ENCODE measurements at places on chromosomes 5 and 9. TPM values are rescaled to one million over a fixed set of nuclear protein-coding genes. Genes with fewer than 3 reads are reported as not detected.

- peaks cover 16% of the 10 kb centered on the region for H3K4me1 ChIP-seq
- no peak for DNase-seq
- peaks cover 12% of the 10 kb centered on the region for H3K27me3 ChIP-seq
- H3K4me3 ChIP-seq = no peak overlapping the region
- no peaks in the 10 kb centered on the region for H3K36me3 ChIP-seq
These were observed 83.0 kb upstream of the TNC start for GRCh38 chr9:115200711-115201505.

FAM151B gene
- 1.2 TPM for total RNA-seq

DNA sequence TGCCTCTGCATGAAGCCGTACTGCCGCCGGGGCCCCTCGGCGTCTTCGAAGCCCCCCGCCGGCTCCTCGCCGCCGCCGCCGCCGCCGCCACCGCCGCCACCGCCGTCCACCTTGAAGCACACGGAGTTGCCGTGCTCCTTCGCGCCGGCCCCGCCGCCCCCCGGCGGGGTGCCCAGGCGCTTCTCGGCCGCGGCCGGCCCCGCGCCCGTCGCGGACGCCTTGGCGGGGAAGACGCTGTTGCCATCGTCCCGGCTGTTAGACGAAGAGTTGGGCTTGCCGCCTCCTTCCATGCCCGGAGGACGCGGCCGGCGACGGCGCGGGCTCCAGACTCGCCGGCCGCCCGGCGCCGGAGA is 400 bp downstream of the HCN1 start:
- H3K4me1 ChIP-seq = no peaks in the 10 kb centered on the region
- H3K27me3 ChIP-seq = no peaks in the 10 kb centered on the region
- H3K36me3 ChIP-seq = no peaks in the 10 kb centered on the region
- no peak overlapping the region for H3K27ac ChIP-seq

DNA sequence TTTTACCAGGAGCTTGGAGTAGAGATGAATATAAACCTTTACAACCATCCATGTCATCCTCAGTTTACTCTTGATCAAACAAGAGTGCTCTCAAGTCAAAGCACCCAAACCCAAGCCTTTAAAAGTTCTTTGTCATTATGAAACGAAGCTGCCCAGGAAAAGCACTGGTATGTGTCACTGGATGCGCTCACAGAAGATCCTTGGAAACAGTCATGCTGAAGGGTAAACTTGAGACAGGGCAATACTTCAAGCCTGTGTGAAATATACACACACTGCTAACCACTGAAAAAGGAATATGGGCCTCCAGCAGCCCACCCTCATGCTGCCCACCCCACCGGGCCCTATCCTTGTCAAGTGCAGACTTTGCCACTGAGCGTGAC is 84.5 kb downstream of the PRRT1B start:
- H3K27me3 ChIP-seq = no peaks in the 10 kb centered on the region
- H3K4me3 ChIP-seq = no peak overlapping the region
- peaks cover 2% of the 10 kb centered on the region for H3K4me1 ChIP-seq
- no peaks in the 10 kb centered on the region for H3K36me3 ChIP-seq
- no peak for DNase-seq
- no peak overlapping the region for H3K27ac ChIP-seq

GFI1B gene
- 0.20 TPM for total RNA-seq

DNA sequence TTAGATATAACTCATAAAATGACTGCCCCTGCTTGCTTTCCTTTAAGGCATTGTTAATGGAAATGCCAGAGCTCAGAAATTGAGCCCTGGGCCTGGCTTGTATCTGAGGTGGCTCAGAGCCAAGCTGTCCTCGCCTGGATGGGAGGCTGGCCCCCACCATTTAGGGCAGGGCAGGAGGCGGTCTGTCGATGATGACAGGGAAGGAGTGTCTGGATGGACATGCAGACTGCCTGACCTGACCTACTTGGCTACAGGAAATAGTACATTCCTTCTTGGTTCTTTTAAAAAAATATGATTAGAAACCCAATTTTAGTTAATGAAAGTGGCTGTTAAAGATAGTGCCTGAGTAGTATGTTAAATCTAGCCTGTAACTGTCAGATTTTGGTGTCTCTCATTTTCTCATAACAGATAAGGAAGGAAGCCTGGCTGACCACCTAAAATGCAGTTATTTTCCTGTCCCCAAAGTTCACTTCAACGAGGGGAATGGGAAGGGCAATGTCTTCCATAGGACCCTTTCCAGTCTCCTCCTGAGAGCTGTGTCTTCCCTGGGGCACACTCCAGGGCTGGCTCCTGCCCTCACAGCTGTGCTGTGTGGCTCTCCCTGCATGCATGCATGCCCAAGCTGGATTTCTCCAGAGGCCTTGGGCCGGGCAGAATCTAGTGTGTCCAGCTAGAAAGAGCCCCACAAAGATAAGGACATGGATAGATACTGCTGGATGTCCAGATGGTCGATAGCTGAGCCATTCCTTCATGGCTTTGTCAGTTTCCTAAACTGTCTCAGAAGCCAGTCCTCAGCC is 42.3 kb downstream of the MACROH2A1 start:
- no peak for DNase-seq
- no peaks in the 10 kb centered on the region for H3K4me1 ChIP-seq
- no peak overlapping the region for H3K4me3 ChIP-seq
- H3K27ac ChIP-seq = no peak overlapping the region
- no peaks in the 10 kb centered on the region for H3K27me3 ChIP-seq

CDH9 gene
- not detected for total RNA-seq

- H3K27ac ChIP-seq = no peak overlapping the region
- no peak for DNase-seq
- H3K36me3 ChIP-seq = no peaks in the 10 kb centered on the region
- H3K4me3 ChIP-seq = no peak overlapping the region
These were observed 28.6 kb upstream of the NSMF start for GRCh38 chr9:137487454-137488326.

ZNF484 gene
- total RNA-seq = 7.2 TPM

DNA sequence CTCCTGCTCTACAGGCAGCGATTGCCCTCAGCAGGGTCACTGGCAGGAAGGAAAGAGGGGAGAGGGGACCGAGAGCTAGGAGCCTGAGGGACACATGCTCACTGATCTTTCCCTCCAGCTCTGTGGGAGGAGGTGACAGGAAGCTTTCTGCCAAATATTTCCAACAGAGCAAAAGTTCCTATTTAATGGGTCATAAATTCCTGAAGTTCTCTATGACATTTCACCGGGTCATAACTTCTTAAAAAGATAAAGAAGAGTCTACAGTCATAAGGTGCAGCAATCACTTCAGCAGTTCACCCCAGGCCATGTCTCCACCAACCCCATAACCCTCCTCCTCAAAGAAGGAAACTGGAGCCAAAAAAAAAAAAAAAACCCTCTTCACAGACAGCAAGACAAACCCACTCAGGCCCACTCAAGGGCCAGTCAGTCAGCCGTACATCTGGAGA is 481.1 kb downstream of the NR2F1-AS1 start:
- H3K36me3 ChIP-seq = no peaks in the 10 kb centered on the region
- H3K4me3 ChIP-seq = no peak overlapping the region
- no peaks in the 10 kb centered on the region for H3K27me3 ChIP-seq
- peak overlapping the region; percentile 85 for H3K27ac ChIP-seq
- DNase-seq = no peak

NR5A1 gene
- total RNA-seq = 0.64 TPM

GRCh38 chr5:132260714-132261551 is 3.4 kb downstream of the PDLIM4 start:
- peaks cover 27% of the 10 kb centered on the region for H3K4me1 ChIP-seq
- no peaks in the 10 kb centered on the region for H3K27me3 ChIP-seq
- peak; percentile 72 for DNase-seq
- peak overlapping the region; percentile 36 for H3K27ac ChIP-seq

HSPB3 gene
- total RNA-seq = not detected

- no peaks in the 10 kb centered on the region for H3K27me3 ChIP-seq
- H3K4me1 ChIP-seq = peaks cover 11% of the 10 kb centered on the region
- no peak overlapping the region for H3K4me3 ChIP-seq
These were observed 48.4 kb downstream of the ANKRD33B start for GRCh38 chr5:10612251-10612650.

- H3K4me1 ChIP-seq = no peaks in the 10 kb centered on the region
- peaks cover 6% of the 10 kb centered on the region for H3K27me3 ChIP-seq
- H3K4me3 ChIP-seq = no peak overlapping the region
- no peaks in the 10 kb centered on the region for H3K36me3 ChIP-seq
These were observed 90.8 kb downstream of the PLPPR1 start for GRCh38 chr9:101119206-101119819.

GRCh38 chr9:89928106-89928505 is 323.3 kb downstream of the GADD45G start:
- H3K4me3 ChIP-seq = no peak overlapping the region
- peaks cover 49% of the 10 kb centered on the region for H3K27me3 ChIP-seq
- peaks cover 4% of the 10 kb centered on the region for H3K4me1 ChIP-seq
- H3K27ac ChIP-seq = no peak overlapping the region

EXOSC3 gene
- 79.6 TPM for total RNA-seq

TLX3 gene
- total RNA-seq = 4.6 TPM

- no peak for DNase-seq
- H3K36me3 ChIP-seq = no peaks in the 10 kb centered on the region
- no peak overlapping the region for H3K4me3 ChIP-seq
- H3K4me1 ChIP-seq = no peaks in the 10 kb centered on the region
- H3K27ac ChIP-seq = no peak overlapping the region
These were observed 399.2 kb upstream of the KIF2A start for GRCh38 chr5:61906820-61907219.

CNTFR gene
- not detected for total RNA-seq

DNA sequence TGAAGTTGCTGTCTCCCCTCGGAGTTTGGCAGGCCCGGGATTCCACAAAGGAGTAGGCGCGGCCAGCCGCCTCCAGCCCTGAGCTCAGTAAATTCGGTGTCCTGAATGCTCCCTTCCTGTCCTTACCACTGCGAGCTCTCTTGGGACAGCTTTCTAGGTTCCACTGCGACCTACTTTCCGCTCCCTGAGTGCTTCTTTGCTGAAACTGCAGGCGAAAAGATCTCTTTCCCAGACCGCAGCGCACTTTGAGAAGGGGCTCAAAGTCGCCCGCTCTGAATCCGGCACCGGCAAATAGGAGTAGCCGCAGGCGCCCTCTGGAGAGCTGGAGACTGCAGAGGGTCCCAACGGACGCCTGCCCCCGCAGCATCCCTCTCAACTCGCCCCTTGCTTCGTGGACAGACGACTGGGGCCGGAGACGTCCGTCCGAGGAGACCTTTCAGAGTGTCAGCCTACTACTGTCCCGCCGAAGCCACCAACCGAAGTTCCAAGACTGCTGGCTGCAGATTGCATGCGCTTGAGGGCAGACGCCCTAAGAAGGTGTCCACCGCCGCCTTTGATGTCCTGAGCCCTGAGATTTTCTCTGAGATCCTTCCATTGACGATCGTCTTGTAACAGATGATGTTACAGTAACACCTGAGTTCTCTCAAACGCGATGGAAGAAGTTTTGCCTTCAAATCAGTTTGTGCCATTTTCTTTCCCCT is 96.0 kb downstream of the ANXA2R start:
- H3K27me3 ChIP-seq = no peaks in the 10 kb centered on the region
- no peaks in the 10 kb centered on the region for H3K4me1 ChIP-seq
- no peaks in the 10 kb centered on the region for H3K36me3 ChIP-seq
- H3K4me3 ChIP-seq = no peak overlapping the region

GRCh38 chr9:112175796-112176315 is 759 bp upstream of the SUSD1 start:
- H3K4me1 ChIP-seq = peaks cover 36% of the 10 kb centered on the region
- H3K36me3 ChIP-seq = no peaks in the 10 kb centered on the region
- H3K27ac ChIP-seq = no peak overlapping the region
- no peaks in the 10 kb centered on the region for H3K27me3 ChIP-seq
- peak overlapping the region; percentile 60 for H3K4me3 ChIP-seq

- H3K27me3 ChIP-seq = no peaks in the 10 kb centered on the region
- no peak overlapping the region for H3K27ac ChIP-seq
- H3K4me3 ChIP-seq = no peak overlapping the region
- no peaks in the 10 kb centered on the region for H3K36me3 ChIP-seq
- no peak for DNase-seq
- H3K4me1 ChIP-seq = peaks cover 50% of the 10 kb centered on the region
These were observed 5.7 kb downstream of the PAM start for GRCh38 chr5:102760815-102761214.

TEX48 gene
- total RNA-seq = not detected

GRCh38 chr5:33065131-33065530 is 354.0 kb downstream of the NPR3 start:
- H3K4me1 ChIP-seq = no peaks in the 10 kb centered on the region
- DNase-seq = no peak
- no peaks in the 10 kb centered on the region for H3K27me3 ChIP-seq
- H3K4me3 ChIP-seq = no peak overlapping the region
- H3K27ac ChIP-seq = no peak overlapping the region
- no peaks in the 10 kb centered on the region for H3K36me3 ChIP-seq

DNA sequence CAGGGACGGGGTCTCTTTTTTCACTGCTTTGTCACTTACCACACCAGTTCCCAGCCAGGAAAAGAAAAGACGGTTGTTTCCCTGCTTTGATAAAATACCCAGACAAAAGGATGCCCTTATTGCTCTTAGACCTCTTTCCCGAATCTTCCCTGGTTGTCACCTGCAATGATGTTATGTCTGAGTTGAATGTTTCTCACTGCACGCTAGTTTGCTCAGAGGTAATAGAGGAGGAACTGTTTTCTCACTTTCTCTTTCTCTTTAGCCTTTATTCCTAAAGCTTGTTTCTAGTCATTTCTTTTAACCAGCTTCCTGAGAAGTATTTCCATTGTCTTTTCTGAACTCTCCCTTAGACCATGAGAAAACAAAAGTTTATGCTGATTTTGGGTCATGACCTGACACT is 32.9 kb downstream of the ACER2 start:
- no peak for DNase-seq
- H3K4me1 ChIP-seq = no peaks in the 10 kb centered on the region
- no peaks in the 10 kb centered on the region for H3K36me3 ChIP-seq
- no peak overlapping the region for H3K27ac ChIP-seq

- H3K4me3 ChIP-seq = no peak overlapping the region
- no peak for DNase-seq
- no peaks in the 10 kb centered on the region for H3K4me1 ChIP-seq
- no peak overlapping the region for H3K27ac ChIP-seq
These were observed 8.2 kb upstream of the GRAMD2B start for GRCh38 chr5:126414874-126415502.

- no peaks in the 10 kb centered on the region for H3K36me3 ChIP-seq
- H3K27ac ChIP-seq = no peak overlapping the region
- no peak for DNase-seq
- no peaks in the 10 kb centered on the region for H3K4me1 ChIP-seq
- H3K4me3 ChIP-seq = no peak overlapping the region
These were observed 138.0 kb upstream of the ASTN2 start for GRCh38 chr9:117552811-117553210.

RFESD gene
- total RNA-seq = 4.1 TPM

- no peak overlapping the region for H3K4me3 ChIP-seq
- no peak for DNase-seq
- no peak overlapping the region for H3K27ac ChIP-seq
- no peaks in the 10 kb centered on the region for H3K4me1 ChIP-seq
These were observed 36.3 kb downstream of the KLHL3 start for GRCh38 chr5:137699336-137700281.

ADGRD2 gene
- total RNA-seq = not detected

EIF4E1B gene
- total RNA-seq = 0.07 TPM

DNA sequence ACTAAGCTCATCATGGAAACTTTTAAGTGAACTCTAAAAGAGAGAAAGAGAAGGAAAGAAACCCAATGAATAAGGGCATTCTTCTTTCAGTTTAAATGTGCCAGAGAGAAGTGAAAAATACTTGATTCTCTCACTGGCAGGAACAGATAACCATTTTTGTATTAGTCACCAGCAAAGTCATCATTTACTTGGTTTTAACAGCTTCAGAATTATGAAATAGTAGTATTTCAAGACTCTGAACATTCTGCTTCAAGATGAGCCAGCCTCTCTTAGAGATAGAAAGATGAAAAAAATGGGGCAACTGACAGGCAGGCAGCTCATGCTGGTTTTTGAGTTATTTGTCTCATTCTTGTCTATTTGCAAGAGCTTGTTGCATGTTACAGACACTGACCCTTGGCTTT is 103.5 kb downstream of the GCNT1 start:
- no peaks in the 10 kb centered on the region for H3K4me1 ChIP-seq
- no peaks in the 10 kb centered on the region for H3K27me3 ChIP-seq
- no peaks in the 10 kb centered on the region for H3K36me3 ChIP-seq

DAPK1 gene
- 5.6 TPM for total RNA-seq
